ENCODE measurements at places on chromosomes 16 and 17.

DNA sequence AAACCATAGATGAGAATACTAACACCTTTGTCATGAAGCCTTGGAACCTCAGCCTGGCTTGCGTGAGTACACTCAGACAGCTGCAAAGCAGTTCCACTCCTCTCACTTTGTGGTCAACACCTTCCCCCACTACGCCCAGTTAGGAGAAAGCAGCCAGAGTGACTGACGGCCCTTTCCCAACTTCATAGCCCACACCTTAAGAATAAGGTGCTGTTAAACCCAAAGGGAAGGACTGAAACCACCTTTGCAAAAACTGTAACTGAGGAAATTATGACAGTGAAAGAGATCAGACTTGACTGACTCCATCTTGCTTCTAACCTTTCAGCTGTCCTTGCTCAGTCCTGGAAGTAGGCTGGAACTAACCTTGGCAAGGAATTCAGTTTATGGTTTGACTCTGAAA is 13.7 kb downstream of the N4BP1 start:
- DNase-seq: no peak

DNA sequence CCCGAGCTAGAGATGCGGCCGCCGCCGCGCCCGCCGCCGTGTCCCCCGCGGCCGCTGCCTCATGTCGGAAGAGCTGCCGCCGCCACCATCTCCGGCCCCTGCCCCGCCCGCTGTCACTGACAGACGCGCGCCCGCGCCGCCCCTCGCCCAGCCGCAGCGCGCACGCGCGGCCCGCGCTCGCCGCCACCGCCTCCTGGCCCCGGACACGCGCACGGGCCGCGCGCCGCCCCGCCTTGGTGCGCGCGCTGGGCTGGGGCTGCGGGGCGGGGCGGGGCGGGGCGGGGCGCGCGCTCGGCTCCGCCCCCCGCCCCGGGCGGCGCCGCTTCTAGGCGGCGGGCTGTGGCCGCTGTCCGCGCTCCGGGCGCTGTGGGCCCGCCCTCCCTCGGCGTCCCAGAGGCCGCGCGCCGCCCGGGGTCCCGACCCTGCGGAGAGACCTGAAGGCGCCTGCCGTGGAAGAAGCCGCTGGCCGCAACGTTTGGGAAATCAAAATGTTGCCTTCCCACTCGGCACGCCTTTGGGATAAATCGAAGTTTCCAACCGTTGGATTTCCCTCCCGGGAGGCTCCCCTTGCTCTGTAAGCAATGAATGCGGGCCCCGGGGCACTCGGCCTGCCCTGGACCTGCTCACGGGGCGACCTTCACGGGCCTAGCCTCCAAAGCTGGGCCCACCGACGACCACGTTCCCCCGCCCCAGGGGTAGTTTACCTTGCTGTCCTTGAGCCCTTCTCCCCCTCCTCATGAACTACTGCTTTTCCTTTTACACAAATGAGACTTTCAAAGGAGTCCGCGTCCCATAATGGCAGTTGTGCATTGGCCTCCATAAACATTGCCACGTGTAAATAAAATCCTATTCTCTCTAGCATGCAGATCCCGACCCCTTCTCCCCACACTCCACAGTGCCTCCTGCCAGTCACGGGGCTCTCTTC is at the start of gene ADCY9:
Gene ADCY9 (minus strand): TSS at position 118 of the 925 bp plus-strand sequence. CDS start 1,000 bp downstream, outside the sequence.
- no peak for DNase-seq

- DNase-seq: no peak
Measured at GRCh38 chr16:70681382-70682238, 4.2 kb downstream of the MTSS2 start.

DNA sequence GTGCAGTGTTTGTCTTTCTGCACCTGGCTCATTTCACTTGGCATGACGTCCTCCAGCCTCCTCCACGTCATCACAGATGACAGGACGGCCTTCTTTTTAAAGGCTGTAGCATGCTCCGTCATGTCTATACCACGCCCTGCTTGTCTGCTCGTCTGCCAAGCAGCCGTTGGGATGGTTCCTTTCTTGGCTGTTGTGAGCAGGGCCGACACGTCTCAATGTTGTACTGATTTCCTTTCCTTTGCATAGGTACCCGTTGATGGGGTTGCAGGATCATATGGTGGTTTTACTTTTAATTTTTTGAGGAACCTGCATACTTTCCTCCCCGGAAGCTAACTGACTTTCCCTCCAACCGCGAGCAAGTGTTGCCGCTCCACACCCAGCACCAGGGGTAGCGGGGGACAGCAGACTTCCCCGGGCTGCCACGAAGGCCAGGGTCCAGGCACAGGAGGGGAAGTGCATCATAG is 212.2 kb upstream of the ZNF469 start:
- DNase-seq: no peak

DNA sequence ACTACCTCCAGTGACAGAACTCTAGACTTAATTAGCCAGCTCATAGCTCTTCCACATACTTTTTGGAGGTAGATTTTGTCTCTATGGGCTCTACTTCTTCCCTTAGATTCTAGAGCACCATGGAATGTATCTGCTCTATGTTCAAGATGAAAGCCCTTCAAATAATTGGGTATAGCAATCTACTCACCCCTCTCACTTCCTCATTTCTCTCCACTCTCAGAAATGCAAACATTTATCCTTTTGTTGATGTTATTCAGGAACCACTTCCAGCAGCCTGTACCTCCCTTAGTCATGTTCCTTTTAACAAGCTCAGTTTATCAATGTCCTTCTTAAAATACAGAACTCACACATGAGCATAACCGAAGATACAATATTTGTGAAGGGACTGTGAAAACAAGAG is 78.5 kb downstream of the GRIN2A start:
- no peak for DNase-seq

- no peak for DNase-seq
Measured at GRCh38 chr17:3732210-3732621, 8.5 kb downstream of the HASPIN start.

GRCh38 chr16:83967838-83968305 is at the start of gene NECAB2:
TSS of gene NECAB2 (plus strand) at chr16:83968244. CDS start at chr16:83968649, 405 bp downstream.
- no peak for DNase-seq

DNA sequence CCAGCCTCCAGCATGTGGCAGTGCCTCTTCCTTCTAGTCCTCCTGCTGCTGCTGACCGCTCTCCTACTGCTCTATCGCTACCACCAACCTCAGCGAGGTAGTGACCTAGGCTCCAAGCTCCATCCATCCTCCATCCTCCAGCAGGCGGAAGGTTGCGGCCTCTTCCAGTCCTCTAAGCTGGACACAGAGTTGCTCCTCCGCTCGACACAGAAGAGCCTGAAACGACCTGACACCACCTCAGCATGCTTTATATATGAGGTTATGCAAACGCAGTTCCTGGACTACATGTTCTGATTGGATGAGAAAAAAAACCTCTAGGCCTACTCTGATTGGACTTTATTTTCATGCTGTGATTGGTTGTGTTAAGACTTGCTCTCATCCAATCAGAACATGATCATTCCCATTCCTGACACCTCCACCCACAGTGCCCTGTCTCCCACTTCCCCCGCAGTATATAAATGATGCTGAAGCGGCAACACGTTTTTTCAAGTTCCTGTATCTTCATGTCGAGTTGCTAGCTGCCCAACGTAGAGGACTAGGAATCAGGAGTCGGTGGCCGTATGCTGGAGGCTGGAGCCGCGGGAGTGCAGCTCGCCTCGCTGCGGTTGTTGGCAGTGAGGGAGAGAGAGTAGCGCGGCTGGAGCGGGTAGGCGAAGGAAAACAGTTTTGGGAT is 398.1 kb downstream of the KCNJ18 start:
- no peak for DNase-seq

DNA sequence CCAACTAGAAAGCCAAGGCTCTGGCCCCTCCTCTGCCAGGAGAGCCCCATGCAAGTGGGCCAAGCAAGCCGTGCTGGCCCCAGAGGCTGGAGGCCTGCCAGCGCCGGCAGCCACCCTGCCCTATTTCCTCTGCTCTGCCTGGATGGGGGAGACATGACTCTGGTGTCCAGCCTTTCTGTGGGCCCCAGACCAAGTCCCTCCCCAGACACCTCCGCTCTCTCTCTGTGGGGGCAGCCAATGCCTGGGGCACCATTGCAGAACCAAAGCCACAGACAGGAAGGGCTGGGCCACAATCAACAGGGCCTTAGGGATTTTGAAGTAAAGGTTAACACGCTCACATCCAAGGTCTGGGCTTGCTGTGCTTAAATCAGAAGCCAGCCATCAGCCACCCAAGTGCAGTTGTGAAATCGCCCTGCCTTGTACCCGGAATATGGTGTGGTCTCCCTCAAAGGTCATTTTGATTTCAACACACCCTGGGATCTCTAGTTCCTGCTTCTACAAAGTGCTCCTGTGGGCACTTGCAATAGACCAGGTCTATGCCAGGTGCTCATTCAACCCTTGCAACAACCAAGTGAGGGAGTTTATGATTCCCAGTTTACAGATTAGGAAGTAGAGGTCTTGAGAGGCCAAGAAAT is 63.5 kb upstream of the TEX2 start:
- no peak for DNase-seq

DNA sequence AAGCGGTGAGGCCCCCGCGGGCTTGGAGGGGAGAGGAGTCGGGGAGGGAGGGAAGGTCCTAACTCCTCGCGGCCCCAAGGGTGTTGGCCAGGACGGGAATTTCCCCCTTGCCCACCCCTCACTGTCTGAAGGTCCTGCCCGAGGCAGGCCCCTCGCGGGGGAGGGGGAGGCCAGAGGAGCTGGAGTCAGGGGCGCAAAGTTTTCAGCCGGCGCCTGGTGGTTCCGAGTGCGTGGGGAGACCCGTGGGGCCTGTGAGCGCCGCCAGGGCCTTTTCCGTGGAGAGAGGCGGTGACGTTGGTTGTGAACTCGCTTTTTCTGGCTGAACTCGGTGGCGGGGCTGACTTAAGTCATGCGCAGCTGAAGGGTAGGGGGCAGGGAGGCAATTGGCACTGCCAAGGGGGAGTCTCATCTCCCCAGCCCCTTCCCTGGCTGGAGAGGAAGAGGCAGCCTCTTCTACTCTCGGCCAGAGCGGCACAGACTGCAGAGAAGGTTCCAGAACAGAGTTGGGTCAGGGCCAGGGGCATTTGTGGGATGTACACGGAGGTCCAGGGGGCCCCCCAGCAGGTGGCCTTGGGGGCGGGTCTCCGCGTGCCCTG is 1.5 kb downstream of the CACNA1H start:
- no peak for DNase-seq

- DNase-seq: no peak
Measured at GRCh38 chr16:27642756-27643155, 92.8 kb downstream of the KATNIP start.

DNA sequence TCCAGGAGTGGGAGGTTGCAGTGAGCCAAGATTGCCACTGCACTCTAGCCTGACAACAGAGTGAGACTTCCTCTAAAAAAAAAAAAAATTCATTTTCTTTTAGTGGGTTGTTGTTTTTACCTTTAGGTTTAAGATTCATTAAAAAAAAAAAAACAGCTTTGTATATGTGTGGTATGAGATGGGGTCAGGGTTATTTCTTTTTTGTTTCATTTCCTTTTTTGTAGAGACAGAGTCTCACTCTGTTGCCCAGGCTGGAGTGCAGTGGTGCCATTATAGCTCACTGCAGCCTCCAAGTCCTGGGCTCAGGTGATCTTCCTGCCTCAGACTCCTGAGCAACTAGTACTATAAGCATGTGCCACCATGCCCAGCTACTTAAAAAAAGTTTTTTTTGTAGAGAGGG is 47.0 kb downstream of the BCAS3 start:
- DNase-seq: no peak

GRCh38 chr17:81231121-81231645 is 7.7 kb downstream of the TEPSIN start:
- DNase-seq: no peak

GRCh38 chr17:65753348-65753747 is 191.9 kb upstream of the AXIN2 start:
- DNase-seq: no peak

- DNase-seq: no peak
Measured at GRCh38 chr16:84477661-84478060, 26.8 kb downstream of the MEAK7 start.

- no peak for DNase-seq
Measured at GRCh38 chr17:17363638-17364337, 60.6 kb downstream of the NT5M start.

GRCh38 chr17:8066841-8067775 is 20.4 kb downstream of the ALOX12B start:
- DNase-seq: no peak

DNA sequence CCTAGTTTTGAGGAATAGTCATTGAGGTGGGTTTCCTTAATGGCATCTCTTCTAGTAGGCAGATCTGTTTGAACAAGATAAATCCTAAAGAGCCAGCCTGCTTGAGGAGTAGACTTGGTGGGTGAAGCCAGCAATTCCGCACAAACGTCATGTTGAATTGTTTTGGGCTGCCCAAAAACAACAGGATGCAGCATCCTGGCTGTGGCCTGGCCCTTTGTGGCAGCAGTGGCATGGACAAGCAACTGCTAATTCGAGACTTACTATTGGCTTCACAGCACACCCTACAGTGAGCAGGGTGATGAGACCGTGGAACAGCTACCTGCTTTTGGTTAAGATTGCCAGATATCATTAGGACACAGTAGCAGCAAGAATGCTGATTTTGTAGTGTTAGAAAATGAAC is 9.3 kb upstream of the VPS4A start:
- DNase-seq: no peak

DNA sequence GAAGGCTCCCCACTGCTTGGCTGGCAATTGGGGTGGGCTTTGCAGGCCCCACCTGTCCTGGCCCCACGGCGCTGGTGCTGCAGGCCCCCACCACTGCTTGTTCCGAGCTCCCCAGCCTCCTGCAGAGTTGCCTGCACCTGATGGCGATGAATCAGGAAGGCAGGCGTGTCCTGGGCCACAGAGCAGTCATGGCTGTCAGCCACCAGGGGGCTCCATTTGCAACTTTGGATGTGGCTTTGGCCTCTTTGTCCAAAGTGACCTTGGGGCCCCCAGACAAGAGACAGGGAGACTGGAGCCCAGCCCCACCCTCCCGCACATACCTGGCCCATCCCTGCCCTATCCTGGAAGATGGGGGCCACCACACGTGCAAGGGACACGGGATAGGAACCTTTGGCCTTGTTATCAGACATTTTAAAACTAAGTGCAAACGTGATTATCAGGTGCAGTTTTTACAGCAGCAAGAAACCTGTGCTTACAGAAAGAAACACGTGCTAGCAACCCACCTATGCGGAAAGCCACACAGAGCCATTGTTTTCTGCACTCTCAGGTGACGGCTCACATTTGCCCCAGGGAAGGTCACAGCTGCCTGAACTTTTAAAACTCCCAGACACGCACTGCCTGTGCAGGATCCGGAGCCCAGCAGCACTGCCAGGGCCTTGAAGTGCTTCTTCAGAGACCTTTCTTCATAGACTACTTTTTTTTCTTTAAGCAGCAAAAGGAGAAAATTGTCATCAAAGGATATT is at the start of gene DNASE1:
Gene DNASE1 (plus strand): TSS at position 443 of the 743 bp plus-strand sequence. CDS start 683 bp downstream, outside the sequence.
- no peak for DNase-seq

GRCh38 chr16:81189100-81189664 is 49.3 kb upstream of the BCO1 start:
- DNase-seq: no peak

GRCh38 chr17:66711881-66712321 is 123.0 kb upstream of the CACNG5 start:
- no peak for DNase-seq

- DNase-seq: no peak
Measured at GRCh38 chr17:42333053-42333452, 44.8 kb downstream of the STAT5A start.

DNA sequence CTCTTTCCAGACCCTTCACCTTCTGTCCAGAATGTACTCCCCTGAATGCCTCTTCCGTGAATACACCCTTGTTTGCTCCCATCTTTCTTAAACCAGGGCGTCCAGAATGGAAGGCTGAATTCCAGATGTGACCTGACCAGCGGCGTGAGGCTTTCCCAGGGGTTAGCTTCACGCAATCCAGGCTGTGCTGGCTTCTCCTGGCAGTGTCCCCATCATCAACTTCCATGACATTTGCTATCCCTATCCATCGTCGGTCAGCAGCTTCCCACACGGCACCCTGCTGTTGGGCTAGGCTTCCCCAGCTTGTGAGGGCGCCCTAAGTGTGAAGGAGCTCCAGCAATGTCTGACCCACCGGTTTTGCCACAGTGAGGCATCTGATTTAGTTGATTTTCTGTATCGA is 339.8 kb upstream of the TNRC6C start:
- DNase-seq: no peak
